ENCODE measurements at places on chromosomes 7 and 10.

- no peak for DNase-seq
Measured at GRCh38 chr7:104029765-104030164, 40.3 kb upstream of the RELN start.

- DNase-seq = no peak
Measured at GRCh38 chr10:107741971-107742370, 577.5 kb upstream of the SORCS1 start.

GRCh38 chr10:73998623-73998928 is 660 bp downstream of the VCL start:
- no peak for DNase-seq

- DNase-seq = no peak
Measured at GRCh38 chr7:13851736-13852135, 137.7 kb downstream of the ETV1 start.

DNA sequence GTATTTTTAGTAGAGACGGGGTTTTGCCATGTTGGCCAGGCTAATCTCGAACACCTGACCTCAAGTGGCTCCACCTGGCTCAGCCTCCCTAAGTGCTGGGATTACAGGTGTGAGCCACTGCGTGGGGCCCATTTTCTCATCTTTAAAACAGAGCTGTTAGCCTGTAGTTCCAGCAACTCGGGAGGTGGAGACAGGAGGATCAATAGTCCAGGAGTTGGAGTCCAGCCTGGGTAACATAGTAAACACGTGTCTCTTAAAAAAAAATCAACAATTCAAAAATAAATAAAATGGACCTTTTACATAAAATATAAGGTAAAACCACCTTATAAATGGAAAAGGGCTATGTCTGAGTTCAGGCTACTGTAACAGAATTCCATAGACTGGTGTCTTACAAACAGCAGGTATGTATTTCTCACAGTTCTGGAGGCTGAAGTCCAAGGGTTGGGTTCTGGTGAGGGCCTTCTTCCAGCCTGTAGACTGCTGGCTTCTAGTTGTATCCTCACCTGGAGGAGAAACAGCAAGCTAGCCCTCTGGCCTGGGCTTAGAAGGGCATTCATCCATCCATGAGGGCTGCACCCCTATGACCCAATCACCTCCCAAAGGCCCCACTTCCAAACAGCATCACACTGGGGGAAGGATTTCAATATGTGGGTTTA is 7.0 kb upstream of the PVRIG start:
- no peak for DNase-seq

- no peak for DNase-seq
Measured at GRCh38 chr10:97238855-97239254, 53.1 kb upstream of the SLIT1 start.

DNA sequence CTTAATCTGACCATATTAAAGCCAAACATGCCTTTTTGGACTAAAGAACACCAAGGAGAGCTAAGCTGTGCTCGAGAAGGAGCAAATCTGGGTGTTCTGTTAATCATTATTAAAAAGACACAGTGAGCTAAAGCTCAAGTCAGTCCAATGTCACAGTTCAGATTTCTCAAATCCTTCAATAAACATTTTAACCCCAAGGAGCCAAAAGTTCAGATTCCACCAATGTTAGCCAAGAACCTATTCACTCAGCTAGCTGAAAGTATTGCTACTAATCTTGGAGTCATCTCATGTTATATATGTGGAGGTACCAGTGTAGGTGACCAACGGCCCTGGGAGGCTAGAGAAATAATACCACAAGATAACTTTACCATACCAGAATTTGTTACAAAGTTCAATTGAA is 14.5 kb upstream of the ZNF33B start:
- DNase-seq = no peak

GRCh38 chr7:73521636-73522104 is 423 bp downstream of the BAZ1B start:
- no peak for DNase-seq

GRCh38 chr7:7496311-7496710 is 39.4 kb downstream of the COL28A1 start:
- DNase-seq = no peak

DNA sequence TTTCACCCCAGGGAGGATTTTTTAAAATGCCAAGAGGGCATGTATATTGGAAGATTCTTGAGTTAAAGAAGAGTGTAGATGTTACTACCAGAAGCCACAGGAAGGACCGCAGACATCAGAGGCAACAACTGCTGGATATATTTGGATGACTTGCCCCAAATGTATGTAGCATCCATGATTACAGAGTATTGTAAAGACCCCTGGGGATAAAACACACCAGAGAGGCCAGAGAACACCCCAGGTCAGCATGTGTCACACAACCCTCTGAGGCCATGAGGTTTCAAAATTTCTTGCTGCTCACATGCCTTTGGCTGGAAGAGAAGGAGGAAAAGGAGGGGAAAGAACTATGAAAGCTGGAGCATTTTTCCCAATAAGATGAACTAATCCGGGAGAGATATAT is 108.0 kb upstream of the LSM8 start:
- no peak for DNase-seq

GRCh38 chr10:118960157-118961090 is 69.1 kb upstream of the NANOS1 start:
- DNase-seq = no peak

DNA sequence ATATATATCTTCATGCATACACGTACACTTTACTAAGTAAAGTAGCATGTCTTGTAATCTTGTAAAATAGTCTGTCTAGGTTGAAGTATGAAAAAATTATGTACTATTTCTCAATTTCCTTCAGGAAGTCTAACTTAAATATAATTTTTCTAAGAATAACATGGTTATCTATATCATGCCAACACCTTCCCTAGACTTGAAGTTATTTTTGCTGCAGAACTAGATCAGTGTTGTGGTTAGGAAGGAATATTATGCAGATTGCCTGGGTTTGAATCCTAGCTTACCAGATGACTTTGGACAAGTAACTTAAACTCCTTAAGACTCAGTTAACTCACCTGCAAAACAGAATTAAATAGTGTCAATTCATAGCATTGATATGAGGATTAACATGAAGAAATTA is 142.2 kb upstream of the SEMA3A start:
- DNase-seq = no peak

DNA sequence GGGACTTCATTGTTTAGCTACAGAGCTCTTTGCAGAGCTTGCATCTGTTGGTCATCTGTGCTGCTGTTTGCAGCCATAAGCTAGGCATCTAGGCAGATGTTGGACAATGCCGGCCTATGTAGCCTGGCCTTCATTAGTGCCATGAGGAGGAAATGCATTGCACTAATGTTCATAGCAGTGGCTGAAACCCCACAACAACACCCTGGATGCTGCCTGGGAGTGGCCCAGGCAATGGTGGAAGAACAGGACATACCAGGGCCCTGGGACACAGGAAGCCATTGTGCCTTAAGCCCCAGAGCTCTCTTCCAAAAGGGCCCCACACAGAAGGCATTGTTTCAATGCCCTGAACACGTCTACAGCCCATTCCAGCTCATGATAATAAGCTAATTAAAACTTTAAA is 131.5 kb upstream of the LYZL1 start:
- DNase-seq = no peak

DNA sequence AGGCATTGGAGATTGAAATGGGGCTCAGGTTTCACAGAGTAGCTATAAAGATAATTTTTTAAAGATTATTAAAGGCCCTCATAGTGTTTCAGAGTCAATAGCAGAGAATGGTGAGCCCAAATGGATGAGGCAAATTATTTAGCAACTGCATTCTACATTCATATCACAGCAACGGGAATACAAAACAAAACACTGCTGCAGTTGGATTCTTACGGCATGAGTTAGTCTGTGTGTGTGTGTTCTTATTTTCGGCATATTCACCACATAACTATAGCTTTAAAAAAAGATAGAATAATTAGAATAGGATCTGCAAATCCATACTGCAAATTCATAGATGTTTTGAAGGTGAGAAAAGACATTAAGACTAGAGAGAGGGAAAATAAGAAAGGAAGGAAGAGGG is 66.0 kb downstream of the SUGCT start:
- no peak for DNase-seq

DNA sequence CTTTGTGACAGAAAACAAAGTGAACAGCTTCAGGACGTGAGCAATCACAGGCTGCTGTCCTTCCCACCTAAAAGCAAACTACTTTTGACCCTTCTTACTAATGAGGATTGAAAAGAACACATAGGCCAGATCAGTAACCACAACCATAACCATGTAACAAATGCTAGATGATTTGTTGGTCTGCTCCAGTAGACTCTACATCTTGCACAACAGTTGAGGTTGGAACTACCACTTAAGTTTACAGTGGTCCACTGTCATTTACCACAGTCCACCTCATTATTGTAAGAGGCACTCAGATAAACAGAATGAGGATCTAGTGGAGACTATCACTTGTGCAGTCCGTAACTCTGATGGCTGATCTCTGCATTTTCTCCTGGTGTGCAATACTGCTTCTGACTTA is 27.8 kb downstream of the NET1 start:
- no peak for DNase-seq

- DNase-seq = no peak
Measured at GRCh38 chr7:70674571-70675010, 457.4 kb upstream of the GALNT17 start.

DNA sequence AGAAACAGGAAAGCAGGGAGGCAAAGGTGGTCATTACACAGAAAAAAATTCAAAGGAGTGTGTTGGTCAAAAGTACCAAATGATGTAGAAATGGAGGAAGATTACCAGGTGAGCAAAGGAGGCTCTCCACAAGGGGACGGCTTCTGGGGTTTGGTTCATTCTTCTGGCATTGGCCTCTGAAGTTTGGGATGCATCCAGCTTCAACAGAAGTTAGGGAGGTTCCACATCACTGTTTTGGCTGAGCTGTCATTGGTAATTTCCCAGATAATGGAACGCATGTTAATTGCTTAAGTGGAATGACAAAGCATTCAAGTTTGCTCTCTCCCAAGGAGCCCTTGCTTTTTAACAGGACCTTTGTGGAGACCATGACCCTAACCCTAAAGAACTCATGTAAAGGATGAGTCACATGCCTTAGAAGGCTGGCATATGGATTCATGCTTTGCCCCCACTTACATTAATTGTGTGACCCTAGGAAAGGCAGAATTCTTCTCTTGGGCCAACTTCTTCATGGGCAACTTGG is 398.6 kb downstream of the GPAM start:
- DNase-seq = no peak

DNA sequence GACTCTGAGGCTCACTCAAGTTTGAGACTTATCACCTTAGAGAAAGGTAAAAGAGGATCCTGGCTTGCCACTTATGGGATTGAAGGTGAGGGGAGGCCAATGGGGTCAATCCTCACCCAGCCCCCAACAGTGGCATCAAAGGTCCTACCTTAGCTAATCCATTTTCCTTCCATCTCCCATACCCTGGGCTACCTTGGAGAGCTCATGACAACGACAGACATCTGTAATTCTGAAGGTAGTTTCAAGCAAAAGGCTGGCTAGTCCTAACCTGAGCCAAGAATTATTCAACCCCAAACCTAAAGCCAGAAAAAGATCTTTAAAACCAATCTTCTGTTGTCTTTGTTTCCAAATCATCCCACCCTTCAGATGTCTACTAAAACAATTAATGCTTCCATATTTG is 179.2 kb upstream of the GHITM start:
- no peak for DNase-seq

DNA sequence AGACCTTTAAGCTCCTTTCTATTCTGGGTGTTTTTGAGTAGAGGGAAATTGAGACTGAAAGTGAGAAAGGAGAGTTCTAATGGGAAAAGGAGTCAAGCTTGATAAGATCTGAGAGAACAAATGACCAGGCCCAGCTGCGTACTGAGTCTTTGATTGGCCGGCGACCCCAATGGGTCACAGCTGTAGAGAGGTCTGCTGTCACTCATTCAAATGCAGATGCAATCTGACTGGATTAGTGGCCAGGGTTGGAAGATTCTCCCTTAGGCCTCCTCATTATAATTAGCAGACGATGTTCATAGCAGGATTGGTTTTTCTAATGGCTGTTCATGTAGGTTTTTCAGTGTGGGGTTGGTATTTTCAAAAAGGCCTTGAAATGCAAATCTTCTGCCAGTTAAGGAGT is 127.2 kb upstream of the SLC25A13 start:
- no peak for DNase-seq

DNA sequence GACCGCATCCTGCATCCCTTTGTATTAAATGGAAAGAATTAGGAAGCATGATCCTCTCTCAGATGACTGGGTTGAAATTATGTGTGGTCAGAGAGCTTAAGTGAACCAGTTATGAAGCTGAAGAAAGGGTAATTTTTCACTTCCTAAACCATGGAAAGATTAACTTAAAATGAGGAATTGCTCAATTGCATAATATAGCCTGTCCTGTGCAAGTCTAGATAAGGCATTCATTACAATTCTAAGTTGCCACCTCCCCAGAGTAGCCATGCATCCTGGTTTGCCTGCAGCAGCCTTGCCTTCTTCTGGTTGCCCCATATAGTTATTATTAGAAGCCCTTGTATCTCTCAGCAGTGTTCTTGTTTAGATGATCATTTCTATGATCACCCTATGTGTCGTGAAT is 45.3 kb downstream of the STARD3NL start:
- no peak for DNase-seq

DNA sequence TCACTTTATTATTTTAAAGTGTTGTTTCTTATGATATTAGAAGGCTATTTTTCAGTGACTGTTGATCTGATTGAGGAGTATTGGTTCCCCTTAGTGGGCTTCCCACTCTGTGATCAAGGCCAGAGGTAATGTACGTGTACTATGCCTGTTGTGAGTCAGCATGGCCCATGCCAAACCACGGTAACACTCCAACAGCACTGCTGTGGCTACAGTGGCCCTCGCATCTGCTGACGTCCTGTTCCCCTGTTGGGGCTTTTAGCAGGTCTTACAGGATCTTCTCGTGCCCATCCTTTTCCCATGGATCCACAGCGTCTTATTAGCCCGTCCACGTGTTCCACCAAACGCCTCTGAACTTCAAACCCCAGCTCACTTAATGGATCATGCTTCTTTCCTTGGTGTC is 964.6 kb upstream of the CELF2 start:
- DNase-seq = no peak

GRCh38 chr10:35316218-35316967 is 19.9 kb upstream of the CCNY start:
- DNase-seq = no peak

DNA sequence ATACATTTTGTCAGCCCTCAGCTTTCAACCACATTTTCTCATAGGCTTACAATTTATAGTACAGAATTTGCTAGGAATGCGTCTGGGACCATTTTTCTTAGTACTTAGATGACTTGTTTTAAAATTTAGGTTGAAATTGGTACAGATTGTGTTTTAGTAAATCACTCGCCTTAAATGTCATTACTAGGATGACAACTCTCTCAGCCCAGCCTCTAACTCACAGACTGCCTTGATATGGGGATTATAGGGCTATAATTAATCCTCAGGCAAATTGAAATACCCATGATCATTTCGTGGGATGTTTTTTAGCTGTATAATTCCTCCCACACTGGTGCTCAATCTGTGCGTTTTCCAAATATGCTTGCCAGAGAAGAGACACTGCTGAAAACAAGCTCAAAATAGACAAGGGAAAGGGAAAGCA is 299.7 kb upstream of the AKR1E2 start:
- DNase-seq = no peak

DNA sequence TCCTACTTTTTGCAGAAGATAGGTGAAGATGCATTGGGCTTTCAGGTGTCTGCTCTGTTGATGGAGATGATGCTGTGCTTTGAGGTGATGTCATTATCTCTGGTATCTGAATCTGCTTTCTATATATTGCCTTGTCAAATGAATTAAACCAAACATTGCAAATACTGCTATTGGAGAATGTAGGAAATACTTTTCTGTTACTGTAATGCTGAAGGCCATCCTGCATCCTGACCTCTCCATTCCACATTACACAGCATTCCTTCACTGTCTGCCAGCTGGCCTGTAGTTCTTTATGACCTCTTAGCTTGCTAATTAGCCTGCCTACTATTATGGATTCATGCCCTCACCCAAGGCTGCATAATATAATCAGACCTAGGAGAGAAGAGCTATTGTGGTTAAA is 73.2 kb downstream of the VCL start:
- DNase-seq = no peak
